Cerebellar nuclear complex (tissue), 1 donor: ENCODE measurements at places on chromosomes 4 and X.

- DNase-seq = no peak
Observed at GRCh38 chrX:70042399-70043371, 7.1 kb downstream of the AWAT2 start.

DNA sequence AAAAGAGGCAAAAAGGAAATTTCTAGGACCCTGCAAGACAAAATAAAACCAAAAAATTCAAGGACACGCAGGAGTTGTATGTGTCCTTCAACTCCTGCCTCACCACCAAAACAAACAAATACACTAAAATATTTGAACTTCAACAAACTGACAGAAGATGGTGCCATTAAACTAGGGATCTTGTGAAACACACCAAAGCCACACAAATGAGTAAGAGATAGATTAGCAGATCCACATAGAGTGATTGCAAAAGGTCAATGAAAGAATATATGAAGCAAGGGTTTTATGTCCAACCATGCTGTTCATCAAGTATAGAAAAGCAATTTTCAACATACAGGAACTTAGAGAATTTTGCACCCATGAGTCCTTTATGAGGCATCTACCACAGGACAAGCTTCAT lies 40.1 kb upstream of the SCML1 start:
- no peak for DNase-seq

DNA sequence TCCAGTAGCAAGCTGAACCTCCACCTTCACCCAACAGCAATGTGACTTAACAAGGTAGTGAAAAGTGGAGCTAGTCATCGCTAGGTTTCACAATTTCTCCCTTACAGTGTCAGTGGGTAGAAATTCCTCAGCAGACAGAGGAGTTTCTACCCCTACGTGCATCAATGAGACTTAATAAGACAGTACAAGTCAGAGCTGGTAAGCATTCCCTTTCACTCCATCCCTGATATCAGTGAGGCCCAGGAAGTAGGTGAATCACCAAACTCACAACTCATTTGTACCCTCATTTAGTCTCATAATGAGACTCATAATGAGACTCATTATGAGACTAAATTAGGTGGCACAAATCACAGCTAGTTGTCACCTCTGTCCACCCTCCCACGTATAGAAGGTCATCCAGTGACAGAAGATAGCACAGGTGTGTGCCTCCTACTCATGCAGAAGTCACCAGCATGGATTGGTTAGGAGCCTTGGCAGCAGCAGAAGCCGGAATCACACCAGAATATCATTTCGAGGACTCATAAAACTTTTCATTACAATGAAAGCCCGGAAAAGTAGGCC lies 50.8 kb upstream of the NUDT10 start:
- no peak for DNase-seq

GRCh38 chrX:53354669-53355068 lies 67.8 kb downstream of the SMC1A start:
- DNase-seq = no peak

DNA sequence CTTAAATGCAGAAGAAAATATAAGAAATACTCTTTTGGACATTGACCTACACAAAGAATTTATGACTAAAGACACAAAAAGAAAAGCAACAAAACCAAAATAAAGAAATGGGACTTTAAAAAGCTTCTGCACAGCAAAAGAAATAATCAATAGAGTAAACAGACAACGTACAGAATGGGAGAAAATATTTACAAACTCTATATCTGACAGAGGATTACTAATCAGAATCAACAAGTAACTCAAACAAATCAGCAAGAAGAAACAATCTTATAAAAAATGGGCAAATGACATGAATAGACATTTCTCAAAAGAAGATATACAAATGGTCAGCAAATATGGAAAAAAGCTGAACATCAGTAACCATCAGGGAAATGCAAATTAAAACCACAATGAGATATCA lies 37.6 kb upstream of the UGT2B17 start:
- DNase-seq = no peak

- DNase-seq = no peak
Observed at GRCh38 chr4:14321723-14322122, 680.6 kb upstream of the CPEB2 start.
